Activated CD8-positive, alpha-beta T cell treated with anti-CD3 and anti-CD28 coated beads, Interleukin-2, amount 10 ng/mL, durations not matched to agents 7 days and 5 days (primary cell): ENCODE measurements at places on chromosomes 11 and 22. TPM values are rescaled to one million over a fixed set of nuclear protein-coding genes. Genes with fewer than 3 reads are reported as not detected.

The CCDC89 gene
- total RNA-seq = 0.63 TPM

The FGF3 gene
- not detected for total RNA-seq

- no peak for DNase-seq
Measured at GRCh38 chr11:87724358-87724757, 450.9 kb downstream of the RAB38 start.

DNA sequence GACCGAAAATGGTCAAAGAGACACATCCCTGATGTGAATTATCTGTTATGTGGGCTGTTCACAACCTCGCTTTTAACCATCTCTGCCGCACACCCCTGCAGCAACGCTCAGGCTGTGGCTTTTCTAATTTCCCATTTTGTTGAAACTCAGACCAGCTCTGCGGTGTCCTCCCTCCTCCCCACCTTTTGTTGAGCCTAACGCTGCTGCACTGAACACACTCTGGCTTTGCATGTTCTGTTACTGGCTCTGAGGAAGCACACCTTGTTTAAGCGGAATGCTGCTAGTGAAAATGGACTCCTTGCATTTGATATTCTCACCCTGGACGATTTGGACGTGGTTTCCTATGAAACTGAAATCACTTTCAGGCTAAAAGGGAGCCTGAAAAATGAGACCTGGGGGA lies 198.5 kb upstream of the MTNR1B start:
- no peak for DNase-seq

DNA sequence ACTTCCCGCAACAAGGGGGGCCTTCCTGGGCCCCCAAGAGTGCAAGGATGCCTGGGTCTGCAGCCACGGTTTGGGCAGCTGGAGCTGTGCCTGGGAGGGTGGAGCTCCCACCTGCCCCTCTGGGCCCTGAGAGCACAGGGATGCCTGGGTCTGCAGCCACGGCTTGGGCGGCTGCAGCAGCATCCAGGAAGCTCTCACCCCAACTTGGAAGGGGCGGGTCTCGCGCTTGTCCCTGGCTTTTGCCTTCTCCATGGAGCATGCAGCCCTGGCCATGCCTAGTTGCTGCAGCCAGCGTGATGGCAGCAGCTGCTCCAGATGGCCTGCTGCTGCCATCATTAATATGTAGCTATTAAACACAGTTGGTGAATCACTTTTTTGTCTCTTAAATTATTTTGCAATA lies 35.4 kb downstream of the NAGA start:
- no peak for DNase-seq

The SYT8 gene
- not detected for total RNA-seq

- no peak for DNase-seq
Measured at GRCh38 chr11:12353534-12353933, 23.8 kb upstream of the PARVA start.

DNA sequence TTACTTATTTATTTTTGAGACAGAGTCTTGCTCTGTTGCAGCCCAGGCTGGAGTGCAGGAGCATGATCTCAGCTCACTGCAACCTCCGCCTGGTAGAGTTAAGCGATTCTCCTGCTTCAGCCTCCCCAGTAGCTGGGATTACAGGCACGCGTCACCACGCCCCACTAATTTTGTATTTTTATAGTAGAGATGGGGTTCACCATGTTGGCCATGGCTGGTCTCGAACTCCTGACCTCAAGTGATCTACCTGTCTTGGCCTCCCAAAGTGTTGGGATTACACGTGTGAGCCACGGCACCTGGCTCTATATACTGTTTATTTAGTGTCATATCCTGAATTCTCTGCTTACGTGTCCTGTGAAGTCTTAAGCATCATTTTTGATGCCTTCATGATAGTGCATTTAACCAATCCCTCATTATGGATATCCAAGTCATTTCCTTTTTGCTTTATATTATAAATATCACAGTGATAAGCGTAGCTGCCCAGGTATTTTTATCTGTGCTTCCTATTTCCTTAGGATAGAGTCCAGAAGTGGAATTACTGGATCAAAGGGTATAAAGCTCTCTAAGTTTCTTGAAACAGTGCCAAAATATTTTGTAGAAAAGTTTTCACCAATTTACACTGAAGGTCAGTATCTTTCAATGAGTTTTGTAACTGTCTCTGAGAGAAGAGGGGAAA lies 871 bp upstream of the SIDT2 start:
- DNase-seq = no peak

The OR51B5 gene
- total RNA-seq = not detected

DNA sequence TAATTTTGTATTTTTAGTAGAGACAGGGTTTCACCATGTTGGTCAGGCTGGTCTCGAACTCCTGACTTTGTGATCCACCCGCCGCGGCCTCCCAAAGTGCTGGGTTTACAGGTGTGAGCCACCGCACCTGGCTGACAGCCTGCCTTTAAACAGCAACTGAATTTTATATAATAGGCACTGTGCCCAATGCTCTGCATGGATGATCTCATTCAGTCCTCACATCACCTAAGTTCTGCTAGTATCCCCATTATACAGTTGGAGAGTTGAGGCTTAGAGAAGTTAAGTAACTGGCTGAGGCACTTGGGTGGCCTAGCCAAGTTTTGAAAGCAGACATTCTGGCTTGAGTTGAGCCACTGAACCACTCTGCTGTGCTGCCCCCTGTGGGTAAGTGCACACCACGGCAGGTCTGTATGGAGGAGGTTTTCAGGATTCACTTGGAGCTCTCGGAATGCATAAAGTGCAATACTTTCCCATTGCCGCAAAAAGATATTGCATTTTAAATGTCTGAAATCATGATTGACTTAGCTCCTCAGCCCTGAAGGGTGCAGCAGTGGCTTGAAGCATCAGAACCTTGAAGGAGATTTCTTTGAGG lies 112.4 kb downstream of the LDLRAD3 start:
- DNase-seq = no peak

DNA sequence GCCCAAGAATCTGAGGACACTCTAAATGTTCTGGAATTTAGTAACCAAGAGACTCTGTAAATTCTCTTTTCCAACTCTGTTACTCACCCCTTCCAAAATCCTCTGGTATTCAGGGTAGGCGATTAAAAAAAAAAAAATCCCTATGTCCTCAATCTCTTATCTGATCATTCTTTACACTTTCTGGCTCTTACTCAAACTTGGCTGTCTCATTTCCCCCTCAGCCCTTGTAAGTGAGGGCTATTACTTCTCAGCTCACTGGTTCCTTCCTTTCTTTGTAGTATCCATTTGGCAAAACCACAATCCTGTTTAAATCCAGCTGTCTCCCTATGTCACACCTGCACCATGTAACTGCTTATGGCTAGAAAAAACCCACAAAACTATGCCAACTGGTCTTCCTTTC lies 12.7 kb upstream of the MSANTD2 start:
- no peak for DNase-seq

DNA sequence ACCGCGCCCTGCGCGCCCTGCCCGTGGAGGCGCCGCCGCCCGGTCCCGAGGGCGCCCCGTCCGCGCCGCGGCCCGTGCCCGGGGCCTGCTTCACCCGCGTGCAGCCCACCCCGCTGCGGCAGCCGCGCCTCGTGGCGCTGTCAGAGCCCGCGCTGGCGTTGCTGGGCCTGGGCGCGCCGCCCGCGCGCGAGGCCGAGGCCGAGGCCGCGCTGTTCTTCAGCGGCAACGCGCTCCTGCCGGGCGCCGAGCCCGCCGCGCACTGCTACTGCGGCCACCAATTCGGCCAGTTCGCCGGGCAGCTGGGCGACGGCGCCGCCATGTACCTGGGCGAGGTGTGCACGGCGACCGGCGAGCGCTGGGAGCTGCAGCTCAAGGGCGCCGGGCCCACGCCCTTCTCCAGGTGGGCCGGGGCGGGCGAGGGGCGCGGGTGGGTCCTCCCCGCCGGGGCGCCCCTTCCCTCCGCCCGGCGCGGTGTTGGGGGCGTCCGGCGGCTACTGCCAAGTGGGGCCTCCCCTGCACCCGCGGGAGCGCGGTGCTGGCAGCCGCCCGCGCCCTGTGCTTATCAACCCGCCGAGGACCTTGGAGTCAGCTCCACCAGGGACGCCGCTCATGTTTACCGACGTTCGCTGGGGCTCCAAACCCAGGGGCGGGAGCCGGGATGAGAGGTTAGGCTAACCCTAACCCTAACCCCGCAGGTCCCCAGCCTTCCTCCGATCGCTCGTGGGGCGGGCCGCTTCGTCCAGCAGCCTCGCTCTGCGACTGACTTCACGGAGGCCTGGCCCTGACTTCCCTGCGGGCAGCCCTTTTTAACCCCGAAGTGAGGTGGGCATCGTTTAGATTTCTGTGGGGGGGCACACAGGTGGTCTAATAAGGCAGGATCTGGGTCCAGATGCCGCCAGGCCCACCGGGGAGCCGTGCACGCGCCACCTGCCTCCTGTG lies 649 bp downstream of the SELENOO start:
- DNase-seq = no peak

DNA sequence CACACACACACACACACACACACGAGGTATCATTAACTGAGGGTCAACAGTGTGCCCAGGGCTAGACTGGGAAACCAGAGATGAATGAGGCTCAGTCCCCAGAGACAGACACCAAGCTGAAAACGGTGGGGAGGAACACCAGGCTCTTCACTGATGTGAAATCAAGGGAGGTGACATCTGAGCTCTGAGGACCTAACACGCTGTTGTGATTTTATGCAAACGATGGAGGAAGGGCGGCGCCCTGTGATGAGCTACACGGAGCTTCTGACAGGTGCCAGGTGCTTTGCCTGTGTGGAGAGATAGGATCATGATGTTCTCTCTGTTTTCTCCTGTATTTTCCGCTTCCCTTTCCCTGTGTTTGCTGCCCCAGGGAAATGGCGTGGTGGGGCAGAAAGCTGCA lies 6.5 kb upstream of the CYB5R3 start:
- DNase-seq = no peak

GRCh38 chr11:7548659-7549274 lies 35.0 kb downstream of the PPFIBP2 start:
- peak; percentile 37 for DNase-seq

The C11orf24 gene
- 30.0 TPM for total RNA-seq

The OR10G6 gene
- not detected for total RNA-seq

DNA sequence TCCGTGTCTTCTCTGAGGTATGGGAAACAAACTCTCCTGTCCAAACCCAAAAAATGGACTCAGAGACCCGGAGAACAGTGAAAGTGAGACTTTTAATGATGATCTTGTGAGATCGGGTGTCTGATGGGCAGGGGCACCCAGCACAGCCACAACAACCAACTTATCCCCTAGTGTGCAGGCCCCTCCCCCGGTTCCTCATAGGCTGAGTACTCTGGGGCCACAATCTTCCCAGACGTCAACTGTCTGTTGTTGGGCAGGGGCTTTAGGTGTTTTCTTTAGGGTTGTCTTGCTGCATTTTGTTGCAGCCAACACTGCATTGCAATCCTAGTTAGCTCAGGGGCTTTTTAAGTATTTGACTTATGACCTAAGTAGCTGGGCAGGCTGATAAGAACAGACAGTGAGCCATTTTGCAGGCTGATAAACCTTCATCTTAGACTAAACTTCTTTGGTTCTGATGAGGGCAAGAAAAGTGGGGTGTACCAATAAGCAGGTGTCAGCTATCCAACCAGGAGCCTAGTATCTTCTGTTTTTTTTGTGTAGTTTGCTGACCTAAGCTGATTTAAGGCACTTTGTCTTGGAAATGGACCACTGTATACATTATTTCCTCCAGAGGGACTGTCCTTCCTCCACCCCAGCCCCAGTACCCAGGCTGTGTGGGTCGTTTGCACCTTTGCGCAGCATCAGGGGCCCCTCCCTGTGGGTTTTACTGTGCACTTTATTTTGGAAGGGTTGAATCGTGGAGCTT lies 1323.6 kb downstream of the TBC1D22A start:
- no peak for DNase-seq

The SMIM35 gene
- 2.4 TPM for total RNA-seq

- DNase-seq = no peak
Measured at GRCh38 chr22:49048591-49048990, 779.1 kb downstream of the BRD1 start.
